ENCODE measurements at places on chromosomes 7 and 10.
A peak's percentile ranks its signal among the peaks of the same experiment; 100 is the strongest.

GRCh38 chr10:18086746-18087145 lies 53.5 kb upstream of the CACNB2 start:
- no peak for DNase-seq

GRCh38 chr10:131925011-131925649 lies 24.3 kb downstream of the PPP2R2D start:
- no peak for DNase-seq

GRCh38 chr7:52917982-52918578 lies 117.4 kb upstream of the POM121L12 start:
- no peak for DNase-seq

- DNase-seq: no peak
Measured at GRCh38 chr7:144027974-144028373, 20.8 kb upstream of the OR2A5 start.

DNA sequence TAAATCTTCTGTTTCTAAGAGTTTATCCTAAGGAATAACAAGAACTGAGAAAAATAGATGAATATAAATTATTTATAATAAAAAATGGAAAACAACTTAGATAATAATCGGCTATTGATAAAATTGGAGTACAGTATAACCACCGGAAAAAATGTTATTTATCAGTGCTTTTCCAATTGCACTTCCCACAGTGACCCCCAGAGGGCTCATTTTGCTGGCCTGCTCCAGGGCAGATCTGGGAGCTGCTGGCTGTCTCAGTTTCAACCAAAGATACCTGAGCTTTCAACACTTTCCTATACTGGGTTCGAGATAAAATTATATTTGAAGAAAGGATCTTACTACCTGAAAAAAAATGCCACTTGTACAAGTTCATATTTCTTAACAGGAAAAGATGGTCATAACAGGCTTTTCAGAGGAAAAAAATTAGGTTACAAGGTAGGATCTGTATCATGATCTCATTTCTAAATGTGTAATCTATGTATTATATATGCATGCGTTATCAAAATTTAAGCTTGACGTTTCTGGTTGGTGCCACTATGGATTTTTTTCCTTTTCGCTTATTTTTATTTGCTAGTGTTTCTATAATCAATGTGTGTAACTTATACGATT lies 165.7 kb downstream of the NPSR1 start:
- peak; percentile 32 for DNase-seq

GRCh38 chr10:27247441-27247840 lies 6.8 kb upstream of the ACBD5 start:
- DNase-seq: no peak

DNA sequence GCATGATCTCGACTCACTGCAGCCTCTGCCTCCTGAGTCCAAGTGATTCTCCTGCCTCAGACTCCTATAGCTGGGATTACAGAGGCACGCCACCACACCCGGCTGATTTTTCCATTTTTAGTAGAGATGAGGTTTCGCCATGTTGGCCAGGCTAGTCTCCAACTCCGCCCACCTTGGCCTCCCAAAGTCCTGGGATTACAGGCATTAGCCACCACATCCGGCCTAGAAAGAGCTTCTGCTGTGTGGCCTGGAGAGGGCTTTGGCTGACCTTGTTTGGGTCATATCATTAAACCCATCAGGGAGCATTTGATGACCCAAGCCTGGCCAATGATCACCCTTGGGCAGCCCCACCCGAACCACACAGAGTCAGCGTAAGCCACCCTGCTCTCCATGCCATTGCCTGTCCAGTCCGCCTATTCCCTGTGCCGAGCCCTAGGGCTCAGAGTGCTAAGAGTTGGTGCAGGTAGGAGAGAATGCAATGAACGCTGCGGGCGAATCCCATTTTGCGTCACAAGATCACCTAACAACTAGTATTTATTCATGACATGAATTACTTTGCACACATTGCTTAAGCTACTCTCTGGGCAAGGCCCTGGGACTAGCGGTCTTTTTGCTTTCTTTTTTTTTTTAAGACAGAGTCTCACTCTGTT lies 22.3 kb upstream of the GDI2 start:
- DNase-seq: no peak

DNA sequence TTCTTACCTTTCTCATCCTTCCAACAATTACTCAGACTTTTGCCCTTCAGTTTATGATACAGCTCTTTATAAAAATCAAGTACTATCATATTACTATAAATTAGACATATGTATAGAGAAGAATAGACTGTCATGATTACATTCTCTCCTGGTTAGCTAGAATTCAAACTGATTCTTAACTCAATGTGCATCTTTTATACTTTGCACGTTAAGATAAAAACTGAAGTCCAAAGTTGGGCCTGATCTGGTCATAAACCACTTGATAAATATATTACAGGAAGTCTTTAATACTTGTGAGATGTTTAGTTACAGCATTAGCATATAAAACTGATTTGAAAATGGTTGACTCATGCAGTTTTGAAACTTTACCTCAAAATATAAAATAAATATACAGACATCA lies 2.6 kb downstream of the AGR3 start:
- DNase-seq: no peak

DNA sequence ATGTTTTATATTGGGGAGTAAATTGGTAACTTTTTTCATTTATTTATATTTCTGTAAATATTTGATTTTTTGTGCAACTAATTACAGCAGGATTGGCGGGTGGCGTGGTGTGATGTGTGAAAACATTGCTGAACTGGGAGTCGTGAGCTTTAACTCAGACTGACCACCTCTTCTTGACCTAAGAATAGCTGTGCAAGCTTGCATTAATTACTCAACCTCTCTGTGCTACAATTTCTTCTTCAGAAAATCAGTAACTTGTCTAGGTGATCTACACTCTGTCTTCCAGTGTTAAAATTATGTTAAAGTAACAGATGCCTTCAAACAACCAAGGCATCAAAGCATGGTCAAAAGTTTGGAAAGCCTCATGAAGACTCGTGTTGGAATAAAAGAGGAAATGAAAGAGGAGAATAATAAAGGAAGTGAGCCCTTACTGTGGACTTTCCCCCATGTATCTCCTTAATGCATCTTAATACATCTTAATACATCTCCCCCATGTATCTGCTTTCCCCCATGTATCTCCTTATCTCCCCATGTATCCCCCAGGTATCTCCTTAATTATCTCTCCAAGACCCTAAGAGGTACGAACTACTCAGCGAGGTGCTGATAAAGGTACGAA lies 71.2 kb downstream of the SVIL start:
- no peak for DNase-seq

DNA sequence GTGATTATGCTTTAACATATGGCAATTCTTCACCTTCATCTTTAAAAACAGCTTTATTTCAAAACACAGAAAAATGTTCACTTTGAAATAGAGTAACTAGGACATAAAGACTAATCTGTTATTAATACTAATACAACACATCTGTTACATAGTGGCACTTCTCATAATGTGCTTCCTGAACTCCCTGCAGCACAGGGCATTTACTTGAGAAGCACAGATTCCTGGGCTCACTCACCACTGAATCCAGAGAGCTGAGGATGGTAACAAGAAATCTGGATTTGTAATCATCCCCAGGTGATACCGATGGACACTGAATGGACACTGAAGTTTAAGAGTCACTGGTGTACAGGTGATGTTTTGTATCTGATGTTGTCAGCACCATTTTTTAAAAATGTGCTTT lies 96.1 kb downstream of the COL28A1 start:
- no peak for DNase-seq

DNA sequence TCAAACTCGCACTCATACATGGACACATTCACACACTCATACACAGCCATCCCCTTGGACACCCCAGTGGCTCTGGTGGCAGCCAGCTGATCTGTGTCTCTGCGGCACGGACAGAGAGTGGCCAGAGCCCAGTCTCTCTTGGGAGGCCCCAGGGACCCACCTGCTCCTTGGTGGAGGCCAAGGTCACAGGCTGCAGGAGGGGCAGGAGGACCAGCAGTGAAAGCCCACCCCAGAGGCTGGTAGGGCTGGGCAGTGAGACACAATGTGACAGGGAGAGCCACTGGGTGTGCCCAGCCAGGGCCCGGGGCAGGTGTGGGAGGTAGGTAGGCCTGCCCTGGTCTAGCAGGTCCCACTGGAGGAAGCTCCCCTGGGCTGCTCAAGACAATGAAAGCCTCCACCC lies 18.5 kb downstream of the SHH start:
- no peak for DNase-seq

- DNase-seq: no peak
Measured at GRCh38 chr7:1646957-1647891, 22.9 kb upstream of the ELFN1 start.

- DNase-seq: no peak
Measured at GRCh38 chr10:110810625-110811024, 61.1 kb upstream of the PDCD4 start.

- DNase-seq: no peak
Measured at GRCh38 chr10:127302343-127302742, 106.0 kb upstream of the INSYN2A start.

DNA sequence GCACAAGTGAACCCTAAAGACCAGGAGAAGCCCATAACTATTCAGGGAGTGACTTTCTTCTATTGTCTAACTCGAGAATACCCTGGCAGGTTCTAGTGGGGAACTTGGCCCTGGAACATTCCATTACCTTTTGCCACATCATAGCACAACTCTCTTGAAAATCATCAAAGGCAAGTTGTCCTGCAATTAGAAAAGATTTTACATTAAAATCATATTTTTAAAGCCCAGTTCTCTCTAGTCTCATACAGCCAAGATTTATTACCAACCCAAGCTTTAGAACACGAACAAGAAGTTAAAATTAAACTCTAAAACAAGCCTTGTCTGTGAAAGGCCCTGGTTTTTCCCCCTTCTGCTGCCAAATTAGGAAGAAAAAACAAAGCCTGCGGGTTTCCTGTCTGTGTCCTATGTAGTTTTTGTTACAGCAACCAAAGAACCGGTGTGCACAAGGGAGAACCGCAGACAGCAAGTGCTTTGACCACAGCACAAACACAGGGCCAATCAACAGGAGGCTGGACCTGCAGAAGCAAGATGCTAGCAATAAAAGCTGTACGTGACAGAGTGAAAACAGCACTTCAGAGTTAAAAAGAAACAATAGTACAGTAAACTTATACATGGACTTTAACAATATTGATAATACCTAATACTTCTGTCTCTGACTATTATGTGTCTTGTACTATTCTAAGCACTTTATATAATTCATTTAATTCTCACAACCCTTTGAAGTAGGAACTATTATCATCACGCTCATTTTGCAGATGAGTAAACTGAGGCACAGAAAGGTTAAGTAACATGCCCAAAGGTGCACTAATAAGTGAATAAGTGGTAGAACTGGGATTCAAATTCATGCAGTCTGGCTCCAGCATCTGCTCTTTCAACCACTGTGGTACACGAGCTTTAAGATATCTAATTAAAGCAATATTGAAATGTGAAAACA lies 65.8 kb downstream of the STK17A start:
- DNase-seq: peak; percentile 66

- no peak for DNase-seq
Measured at GRCh38 chr10:34547291-34547690, 267.8 kb downstream of the PARD3 start.

- peak; percentile 66 for DNase-seq
Measured at GRCh38 chr7:107659666-107660065, 962 bp upstream of the SLC26A4 start.

DNA sequence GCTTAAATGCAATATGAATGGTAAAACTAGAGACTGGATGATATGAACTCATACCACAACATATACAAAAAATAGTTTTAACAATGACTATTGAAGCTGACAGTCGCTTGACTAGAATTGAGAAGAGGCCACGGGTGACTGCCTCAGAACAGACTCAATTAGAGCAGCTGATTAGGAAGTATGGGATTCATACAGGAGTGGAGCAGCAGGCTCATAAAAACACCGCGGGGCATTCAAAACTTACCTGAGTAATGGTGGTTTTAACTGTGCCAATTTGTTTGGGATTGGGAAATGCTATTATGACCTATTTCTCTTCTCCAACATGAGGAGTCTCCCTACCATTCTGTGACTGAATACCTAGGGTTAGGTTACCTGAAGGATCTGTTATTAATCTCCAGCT lies 2.1 kb downstream of the CADPS2 start:
- no peak for DNase-seq

DNA sequence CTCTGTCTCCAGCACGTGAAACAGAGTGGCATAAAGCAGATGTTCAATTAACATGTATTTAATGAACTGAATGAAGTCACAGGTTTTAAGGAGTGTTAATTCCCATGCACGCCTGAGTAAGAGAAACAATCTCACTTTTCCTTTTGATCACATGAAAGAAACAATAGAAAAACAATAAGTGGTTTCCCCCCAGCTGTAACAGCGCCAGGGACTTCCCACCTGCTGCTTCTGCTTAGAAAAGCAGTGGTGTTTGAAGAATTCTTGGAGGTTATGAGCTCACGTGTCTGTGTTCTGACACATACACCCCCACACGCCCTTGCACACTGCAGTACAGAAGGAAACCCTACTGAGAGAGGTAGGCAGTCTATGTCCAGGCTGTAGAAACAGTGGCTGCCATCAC lies 51.3 kb upstream of the FRMD4A start:
- peak; percentile 61 for DNase-seq

DNA sequence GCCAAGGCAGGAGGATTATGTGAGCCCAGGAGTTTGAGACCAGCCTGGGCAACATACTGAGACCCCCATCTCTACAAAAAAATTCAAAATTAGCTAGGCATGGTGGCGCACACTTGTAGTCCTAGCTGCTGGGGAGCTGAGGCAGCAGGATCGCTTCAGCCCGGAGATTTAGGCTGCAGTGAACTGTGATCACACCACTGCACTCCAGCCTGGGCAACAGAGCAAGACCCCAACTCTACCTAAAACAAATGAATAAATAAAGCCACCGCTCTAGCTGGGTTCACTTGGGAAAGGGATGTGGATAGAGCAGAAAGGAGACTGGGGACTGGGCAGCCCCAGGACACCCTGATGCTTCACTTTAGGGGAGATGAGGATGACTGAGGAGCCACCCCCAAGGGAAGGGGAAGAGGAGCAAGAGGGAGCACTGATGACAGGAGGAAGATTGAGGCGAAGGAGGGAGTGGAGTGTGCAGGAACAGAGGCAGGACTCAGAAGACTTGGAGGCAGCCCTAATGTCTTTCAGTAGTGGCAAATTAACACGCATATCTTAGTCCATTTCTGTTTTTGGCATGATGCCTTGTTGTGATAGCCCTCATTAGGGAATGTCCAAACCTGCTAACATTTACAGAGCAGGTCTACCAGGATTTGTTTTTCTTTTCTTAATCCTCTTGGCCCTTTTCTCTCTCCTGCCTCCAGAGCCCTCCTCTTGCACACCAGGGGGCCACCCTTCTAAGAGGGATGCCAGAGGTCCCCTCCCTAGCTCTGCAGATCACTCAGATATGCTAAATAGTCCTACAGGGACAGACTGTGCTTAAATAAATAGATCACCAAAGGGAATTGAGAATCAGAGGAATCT lies 88.3 kb downstream of the C10orf105 start:
- no peak for DNase-seq

GRCh38 chr7:40675741-40676140 lies 540.9 kb downstream of the SUGCT start:
- no peak for DNase-seq

DNA sequence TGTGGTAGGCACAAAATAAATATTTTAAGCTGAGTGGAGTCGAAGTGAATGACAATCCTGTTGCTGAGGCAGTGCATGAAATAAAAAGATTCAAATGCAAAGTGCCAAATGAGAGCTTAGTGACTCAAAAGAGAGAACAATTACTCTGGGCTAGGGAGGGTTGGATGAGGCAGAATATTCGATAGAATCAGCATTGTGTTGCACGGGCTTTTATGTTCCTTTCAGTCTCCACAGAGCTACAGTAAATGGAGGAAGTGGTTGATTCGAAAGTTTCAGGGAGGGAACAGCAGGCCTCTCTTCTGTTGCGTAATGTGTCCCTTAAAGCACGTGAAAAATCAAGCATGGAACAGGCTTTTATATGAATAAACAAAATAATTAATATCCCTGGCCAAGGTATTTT lies 599.3 kb upstream of the CELF2 start:
- no peak for DNase-seq

GRCh38 chr7:134827889-134828288 lies 48.5 kb downstream of the CALD1 start:
- DNase-seq: no peak

Measured in activated naive CD8-positive, alpha-beta T cell treated with anti-CD3 and anti-CD28 coated beads for 36 hours (primary cell).